ENCODE measurements at places on chromosomes 5 and 9. TPM values are rescaled to one million over a fixed set of nuclear protein-coding genes. Genes with fewer than 3 reads are reported as not detected.

Gene CDC20B
- total RNA-seq, result not detected

Gene AHRR
- total RNA-seq, result 0.94 TPM

Gene CCDC192
- not detected for total RNA-seq

Gene ADAMTS6
- 22.0 TPM for total RNA-seq

Gene RPL37
- total RNA-seq, result 169 TPM

Gene ZBTB5
- 8.5 TPM for total RNA-seq

Gene OR1L4
- not detected for total RNA-seq

Gene SLC34A3
- total RNA-seq, result not detected

Gene GLDC
- total RNA-seq, result 0.94 TPM

Gene F2RL1
- 69.0 TPM for total RNA-seq

Gene MARCOL
- total RNA-seq, result not detected

Gene OR1J2
- total RNA-seq, result not detected

Gene WHRN
- 3.7 TPM for total RNA-seq

Gene PCAT7
- total RNA-seq, result not detected

All from hair follicular keratinocyte (primary cell).